ENCODE measurements at places on chromosomes 1 and 21.

- no peak for DNase-seq
These were observed 7.0 kb downstream of the SH3BP5L start for GRCh38 chr1:248818505-248819374.

DNA sequence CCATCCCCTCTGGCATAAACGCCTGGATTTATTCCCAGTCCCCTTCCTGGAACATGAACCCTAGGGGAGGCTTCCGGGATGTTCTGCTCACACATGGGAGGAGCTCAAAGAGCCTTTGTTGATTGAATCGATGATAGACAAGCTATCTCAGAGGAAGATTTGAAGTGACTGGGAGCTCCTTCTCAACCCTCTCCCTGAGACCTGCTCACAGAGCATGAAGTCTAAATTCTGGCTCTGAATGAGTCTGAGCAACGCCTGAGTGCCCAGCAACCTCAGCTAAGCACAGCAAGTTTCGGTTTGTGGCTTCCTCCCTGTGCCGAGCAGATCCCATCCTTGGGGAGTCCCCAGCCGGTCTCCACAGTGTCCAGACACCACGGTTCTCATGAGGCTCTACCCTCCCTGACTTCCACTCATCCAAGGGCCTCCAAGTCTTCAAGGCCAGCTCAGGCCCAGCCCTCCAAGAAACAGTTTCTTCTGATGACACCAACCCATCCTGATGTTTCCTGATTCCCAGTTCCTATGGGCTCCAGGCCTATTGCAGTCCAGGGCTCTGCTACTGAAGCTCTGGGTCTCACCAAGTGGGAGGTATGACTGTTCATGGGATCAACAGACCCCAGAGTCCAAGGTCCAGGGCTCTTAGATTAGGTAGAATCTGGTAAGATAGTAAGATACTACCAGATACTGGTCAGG lies 190.8 kb downstream of the DYRK1A start:
- no peak for DNase-seq

DNA sequence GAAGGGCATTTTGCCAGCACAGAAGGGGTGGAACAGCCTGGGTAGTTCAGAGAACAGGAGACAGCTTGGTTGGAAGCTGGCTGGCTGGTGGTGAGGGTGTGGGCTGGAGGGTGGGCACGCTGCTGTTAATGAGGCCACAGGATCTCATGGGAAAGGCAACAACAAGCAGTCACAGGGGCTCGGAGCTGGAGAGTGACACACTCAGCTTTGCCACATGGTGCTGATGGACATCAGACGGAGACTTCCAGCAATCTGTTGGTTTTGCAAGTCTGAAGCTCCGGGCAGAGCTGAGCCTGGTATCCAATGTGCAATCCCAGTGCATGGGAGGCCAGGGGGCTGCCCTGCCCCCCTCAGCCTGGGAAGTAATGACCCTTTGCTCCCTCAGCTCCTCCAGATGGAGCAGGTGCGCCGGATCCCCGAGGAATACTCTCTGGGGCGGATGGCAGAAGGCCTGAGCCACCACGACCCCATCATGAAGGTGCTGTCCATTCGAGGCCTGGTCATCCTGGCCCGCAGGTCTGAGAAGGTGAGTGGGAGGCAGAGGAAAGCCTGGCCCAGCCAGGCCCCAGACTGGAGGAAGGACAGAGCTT lies 15.6 kb upstream of the TTC4 start:
- no peak for DNase-seq

DNA sequence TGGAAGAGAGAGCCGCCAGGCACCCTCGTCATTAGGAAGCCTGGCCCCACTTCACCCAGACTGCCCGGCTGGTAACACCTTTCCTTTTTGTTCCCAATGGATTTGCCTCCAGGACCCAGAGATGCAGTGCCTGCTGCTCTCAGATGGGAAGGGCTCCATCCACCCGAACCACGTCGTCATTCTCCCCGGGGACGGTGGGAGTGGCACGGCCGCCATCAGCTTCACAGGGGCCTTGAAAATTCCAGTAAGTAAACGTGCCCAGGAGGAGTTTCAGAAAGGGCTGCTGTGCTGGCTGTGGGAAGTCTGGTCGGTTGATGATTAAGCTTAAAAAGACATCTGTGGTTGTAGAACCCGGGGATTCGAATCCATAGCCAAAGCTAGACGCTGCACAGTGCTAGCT lies 45.2 kb downstream of the SLC37A1 start:
- DNase-seq: no peak

All from RWPE2 (cell line).